H1 (cell line): ENCODE measurements at places on chromosomes 7 and 10. TPM values are rescaled to one million over a fixed set of nuclear protein-coding genes. Genes with fewer than 3 reads are reported as not detected.

The TWIST1 gene
- polyA plus RNA-seq = 0.29 and 0.75 TPM in 2 replicates

DNA sequence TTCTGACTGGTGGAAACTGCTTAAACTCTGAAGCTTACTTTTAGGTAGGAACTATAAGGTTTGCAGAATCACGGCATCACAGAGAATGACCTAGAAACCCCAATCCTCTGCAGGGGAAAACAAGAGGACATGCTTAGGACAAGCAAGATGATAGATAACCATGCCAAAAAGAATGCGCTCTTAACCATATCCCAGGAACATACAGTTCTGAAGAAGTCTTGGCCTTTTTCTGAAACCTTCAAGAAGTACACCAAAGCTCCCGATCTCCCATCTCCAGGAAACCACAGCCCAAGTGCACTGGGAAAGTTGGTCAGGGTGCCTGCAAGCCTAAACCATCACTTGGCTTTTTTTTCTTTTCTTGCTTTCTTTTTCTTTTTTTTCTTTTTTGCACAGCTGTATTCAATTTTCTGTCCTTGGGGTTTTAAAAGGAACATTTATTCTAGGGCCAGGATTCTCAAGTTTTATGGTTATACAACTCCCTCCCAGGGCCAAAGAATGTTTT, 12.2 kb upstream of the SVIL start:
- H3K4me3 ChIP-seq = no peak overlapping the region
- no peaks in the 10 kb centered on the region; the same call in 1 of the 2 replicates for H3K36me3 ChIP-seq
- peaks cover 9% of the 10 kb centered on the region; the same call in 1 of the 2 replicates for H3K4me1 ChIP-seq
- H3K27me3 ChIP-seq = no peaks in the 10 kb centered on the region
- no peak for DNase-seq
- H3K27ac ChIP-seq = no peak overlapping the region

GRCh38 chr10:42956045-42956444, 120.8 kb upstream of the RET start:
- DNase-seq = peak; percentile 22
- H3K27ac ChIP-seq = no peak overlapping the region
- H3K4me1 ChIP-seq = peaks cover 5% of the 10 kb centered on the region; the same call in 1 of the 2 replicates
- no peaks in the 10 kb centered on the region for H3K36me3 ChIP-seq

The ITGB8 gene
- polyA plus RNA-seq = 0.96 and 1.2 TPM in 2 replicates

DNA sequence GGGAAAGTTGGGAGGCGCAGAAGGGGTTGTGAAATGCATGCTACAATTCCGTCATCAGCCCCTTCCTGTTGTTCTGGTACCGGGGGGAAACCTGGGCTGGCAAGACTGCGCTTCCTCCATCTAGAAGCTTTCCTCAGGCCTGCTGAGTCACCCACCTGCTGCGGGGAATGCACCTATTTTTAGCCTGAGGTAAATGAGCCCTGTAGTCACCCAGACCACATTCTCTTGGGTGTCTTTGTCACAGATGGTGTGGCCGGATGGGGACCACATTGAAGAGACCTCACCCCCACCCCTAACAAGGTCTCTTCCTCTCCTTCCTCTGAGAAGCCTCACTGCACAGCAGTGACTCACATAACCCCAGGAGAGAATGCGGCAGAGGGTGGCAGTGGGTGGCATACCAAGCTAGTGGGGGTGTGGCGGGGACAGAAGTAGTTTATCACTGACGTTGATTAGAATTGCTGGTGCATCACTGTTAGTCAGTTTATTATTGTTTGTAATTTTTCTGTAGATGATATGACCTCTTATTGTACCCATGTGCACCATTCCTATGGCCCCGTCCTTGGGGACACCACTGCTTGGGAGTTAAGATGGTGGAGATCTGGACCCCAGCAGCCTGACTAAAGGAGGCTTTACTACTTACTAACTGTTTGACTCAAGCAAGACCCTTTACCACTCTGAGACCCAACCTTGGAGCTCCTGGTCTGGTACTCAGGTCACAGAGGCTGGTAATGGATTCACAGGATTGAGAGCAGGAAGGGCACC, 83.0 kb upstream of the DUSP5 start:
- no peaks in the 10 kb centered on the region; the same call in 1 of the 2 replicates for H3K4me1 ChIP-seq
- no peaks in the 10 kb centered on the region for H3K27me3 ChIP-seq
- no peak overlapping the region for H3K27ac ChIP-seq
- no peaks in the 10 kb centered on the region for H3K36me3 ChIP-seq
- no peak overlapping the region for H3K4me3 ChIP-seq
